ENCODE measurements at places on chromosomes 5 and 9.

- no peak for DNase-seq
These were observed 43.9 kb downstream of the BARX1 start for GRCh38 chr9:93911136-93911745.

DNA sequence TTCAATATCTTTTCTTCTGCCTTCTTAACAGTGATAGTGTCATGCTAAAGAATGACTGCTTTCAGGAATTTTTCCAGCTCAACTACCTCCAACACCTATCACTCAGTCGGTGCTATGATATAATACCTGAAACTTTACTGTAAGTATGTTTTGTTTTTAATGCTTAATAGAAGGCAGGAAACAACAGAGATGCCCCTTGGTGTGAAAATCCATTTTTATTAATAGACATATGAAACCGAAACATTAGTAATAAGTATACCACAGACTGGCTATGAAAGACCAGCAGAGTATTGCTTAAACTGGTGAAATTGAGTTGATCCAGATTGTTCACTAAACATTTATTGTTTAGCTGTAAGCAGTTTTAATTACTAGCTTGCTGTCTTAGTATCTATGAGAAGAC lies 25.2 kb downstream of the SKP2 start:
- peak; percentile 17 for DNase-seq

- no peak for DNase-seq
These were observed 81.9 kb upstream of the RARS1 start for GRCh38 chr5:168404365-168404764.

- DNase-seq, result no peak
These were observed 2.8 kb downstream of the GALNT10 start for GRCh38 chr5:154193283-154193682.

DNA sequence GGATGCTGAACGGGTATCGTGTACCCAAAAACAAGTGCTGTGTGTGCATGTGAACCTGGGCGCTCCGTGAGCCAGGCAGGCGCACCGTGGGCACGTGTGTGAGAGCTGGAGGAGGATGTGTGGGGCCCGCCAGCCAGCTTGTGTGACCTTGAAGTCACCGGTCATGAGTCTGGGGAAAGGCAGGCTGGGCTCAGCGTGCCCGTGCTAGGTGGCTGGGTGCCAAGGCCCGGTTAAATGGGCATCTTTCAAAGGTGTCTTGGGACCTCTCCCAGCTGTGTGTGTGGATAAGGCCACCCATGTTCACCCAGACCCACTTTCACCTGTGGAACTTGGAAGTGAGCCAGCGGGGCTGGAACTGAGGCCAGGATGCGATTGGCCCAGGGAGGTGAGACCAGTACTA lies 3.4 kb downstream of the KCNT1 start:
- DNase-seq, result peak; percentile 91

DNA sequence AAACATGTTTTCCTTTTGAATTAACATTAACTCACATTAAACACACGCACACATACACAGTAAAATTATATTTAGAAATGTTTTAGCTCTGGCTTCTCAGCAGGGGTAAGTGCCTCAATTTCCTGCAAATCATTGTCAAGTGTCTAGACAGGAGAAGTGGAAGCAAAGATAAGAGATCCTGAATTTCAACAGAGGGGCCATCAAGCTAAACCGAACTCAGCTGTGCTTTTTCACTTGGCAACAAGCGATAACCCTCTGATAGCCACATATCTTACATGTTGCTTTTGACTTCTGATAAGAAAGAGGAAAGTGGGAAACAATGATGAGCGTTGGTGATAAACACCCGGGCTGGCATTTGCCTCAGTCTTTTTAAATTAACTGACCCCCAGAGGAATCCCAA lies 79.7 kb upstream of the SPDL1 start:
- DNase-seq, result no peak

DNA sequence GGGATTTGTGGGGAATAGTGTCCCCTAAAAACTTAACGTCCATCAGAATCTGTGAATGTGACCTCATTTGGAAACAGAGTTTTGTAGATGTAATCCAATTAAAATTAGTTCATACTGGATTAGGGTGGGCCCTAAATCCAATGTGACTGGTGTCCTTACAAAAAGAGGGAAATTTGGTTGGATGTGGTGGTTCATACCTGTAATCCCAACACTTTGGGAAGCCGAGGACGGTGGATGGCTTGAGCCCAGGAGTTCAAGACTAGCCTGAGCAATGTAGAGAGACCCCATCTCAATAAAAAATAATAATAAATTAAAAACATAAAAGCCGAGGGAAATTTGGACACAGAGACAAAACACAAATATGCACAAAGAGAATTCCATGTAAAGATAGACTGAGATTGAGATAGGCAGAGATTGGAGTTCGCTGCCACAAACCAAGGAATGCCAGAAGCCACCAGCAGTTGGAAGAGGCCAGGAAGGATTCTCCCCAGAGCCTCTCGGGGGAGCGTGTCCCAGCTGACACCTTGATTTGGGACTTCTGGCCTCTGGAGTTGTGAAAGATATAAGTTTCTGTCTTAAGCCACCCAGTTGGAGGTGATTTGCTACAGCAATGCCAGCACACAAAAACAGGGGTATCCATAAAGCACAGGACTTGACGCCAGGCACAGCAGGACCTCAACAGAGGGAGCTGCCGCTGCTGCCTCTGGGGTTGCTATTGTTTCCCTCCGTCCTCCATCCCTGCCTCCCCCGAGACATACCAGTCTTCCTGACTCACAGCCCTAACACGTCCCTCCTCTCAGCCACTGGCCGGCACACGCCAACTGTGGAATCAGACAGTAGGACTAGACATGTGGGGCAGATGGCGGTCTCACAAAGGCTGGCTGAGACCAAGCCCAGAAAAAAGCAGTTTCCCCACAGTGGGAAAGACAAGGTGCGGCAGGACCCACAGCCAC lies 73.8 kb upstream of the IL17B start:
- no peak for DNase-seq

- DNase-seq, result no peak
These were observed 306.8 kb downstream of the SPOCK1 start for GRCh38 chr5:137192293-137192743.

- no peak for DNase-seq
These were observed 369.3 kb downstream of the BNC2 start for GRCh38 chr9:16501141-16501540.

DNA sequence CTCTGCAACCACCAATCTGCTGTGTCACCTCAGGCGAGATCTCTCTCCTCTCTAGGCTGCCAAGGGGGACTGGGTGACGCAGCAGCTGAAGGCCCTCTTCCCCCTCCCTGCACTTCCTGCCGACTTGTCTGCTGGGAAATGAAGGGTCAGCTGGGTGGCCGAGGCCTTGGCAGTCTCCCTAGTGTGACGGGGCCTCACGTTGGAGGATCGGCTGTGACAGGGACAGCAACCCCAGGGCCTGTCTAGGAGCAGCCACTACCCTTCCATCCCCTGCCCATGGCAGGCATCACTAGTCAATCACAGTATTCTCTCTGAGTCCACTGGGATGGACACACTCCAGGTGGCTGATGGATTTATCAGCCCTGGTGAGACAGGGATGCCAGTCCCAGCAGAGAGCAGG lies 107.3 kb upstream of the SARDH start:
- DNase-seq, result no peak

DNA sequence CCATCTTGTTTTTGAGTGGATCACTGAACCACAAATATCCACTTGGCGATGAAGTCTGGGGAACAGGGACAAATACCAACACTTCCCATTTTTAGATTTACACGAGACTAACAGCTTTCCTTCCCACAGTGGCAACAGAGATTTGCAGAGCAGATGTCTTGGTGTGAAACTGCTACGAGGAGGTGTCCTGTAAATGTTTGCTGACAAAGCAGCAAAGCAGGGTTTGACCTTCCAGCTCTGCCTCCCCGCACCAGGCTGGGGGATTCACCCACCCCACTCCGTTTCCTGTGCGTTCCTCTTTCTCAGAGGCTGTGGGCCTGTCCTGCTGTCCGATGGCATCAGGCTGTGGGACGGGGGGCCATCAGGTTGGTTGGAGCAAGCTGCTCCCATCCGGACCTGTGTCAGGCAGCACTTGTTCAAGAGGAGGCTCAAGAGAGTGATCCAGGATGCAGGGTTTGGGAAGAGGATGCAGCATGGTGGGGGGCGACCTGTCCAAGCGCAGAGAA lies 693 bp upstream of the RGS3 start:
- peak; percentile 74 for DNase-seq

DNA sequence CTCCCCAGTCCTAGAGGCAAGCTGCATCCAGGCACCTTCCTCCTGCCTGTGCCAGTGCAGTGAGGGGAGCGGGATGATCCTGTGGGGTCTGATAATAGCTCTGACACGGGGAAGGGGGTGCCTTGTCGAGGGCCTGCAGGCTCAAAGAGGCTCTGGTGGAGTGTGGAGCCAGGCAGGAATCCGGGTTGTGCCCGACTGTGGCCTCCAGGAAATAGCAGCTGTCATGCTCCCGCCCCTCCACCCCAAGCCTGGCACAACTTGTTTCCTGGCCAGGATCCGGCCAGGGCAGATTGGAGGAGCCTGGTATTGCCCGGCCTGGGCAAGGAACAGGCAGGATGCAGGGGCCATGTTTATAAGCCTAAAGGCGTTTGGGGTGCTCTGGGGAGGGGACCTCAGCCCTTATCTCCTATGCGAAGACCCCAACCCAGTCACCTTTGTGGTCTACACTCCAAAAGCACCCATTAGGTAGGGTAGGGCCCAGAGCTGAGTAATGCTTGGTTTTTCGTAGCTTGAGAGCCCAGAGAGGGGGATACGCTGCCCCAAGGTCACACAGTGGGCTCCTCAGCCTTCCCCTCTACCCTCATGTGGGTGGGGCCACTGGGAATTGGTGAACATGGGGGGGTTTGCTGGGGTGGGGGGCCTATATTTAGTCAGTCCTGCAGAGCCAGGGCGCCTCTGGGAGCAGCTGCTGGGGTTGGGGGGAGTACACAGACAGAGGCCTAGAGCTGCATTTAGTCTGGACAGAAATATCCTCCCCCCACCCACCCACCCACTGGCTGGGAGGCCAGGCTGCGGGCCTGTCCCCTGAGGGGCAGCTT lies 12.2 kb downstream of the CXXC5 start:
- DNase-seq, result no peak

GRCh38 chr5:160044967-160045366 lies 36.0 kb downstream of the TTC1 start:
- DNase-seq, result no peak

- no peak for DNase-seq
These were observed 61.0 kb downstream of the SNX30 start for GRCh38 chr9:112811518-112811917.

Data from RPMI8226 (cell line).